ENCODE measurements at places on chromosomes 4 and X. TPM values are rescaled to one million over a fixed set of nuclear protein-coding genes. Genes with fewer than 3 reads are reported as not detected.

Gene HPSE
- 1.2 TPM for total RNA-seq

Gene LRRC66
- not detected for total RNA-seq

Gene GABRE
- total RNA-seq = not detected

Gene SPANXC
- not detected for total RNA-seq

Gene WDR17
- 6.9 TPM for total RNA-seq

Gene PPEF2
- not detected for total RNA-seq

Gene GLOD5
- not detected for total RNA-seq

GRCh38 chr4:26785312-26785711 lies 75.3 kb upstream of the STIM2 start:
- DNase-seq = no peak
- H3K36me3 ChIP-seq = no peaks in the 10 kb centered on the region
- H3K27ac ChIP-seq = peak overlapping the region; percentile 8

GRCh38 chrX:4850312-4850711 lies 1136.9 kb upstream of the PRKX start:
- H3K36me3 ChIP-seq = no peaks in the 10 kb centered on the region
- no peak overlapping the region for H3K4me3 ChIP-seq
- DNase-seq = no peak
- H3K27me3 ChIP-seq = no peaks in the 10 kb centered on the region
- H3K27ac ChIP-seq = no peak overlapping the region

DNA sequence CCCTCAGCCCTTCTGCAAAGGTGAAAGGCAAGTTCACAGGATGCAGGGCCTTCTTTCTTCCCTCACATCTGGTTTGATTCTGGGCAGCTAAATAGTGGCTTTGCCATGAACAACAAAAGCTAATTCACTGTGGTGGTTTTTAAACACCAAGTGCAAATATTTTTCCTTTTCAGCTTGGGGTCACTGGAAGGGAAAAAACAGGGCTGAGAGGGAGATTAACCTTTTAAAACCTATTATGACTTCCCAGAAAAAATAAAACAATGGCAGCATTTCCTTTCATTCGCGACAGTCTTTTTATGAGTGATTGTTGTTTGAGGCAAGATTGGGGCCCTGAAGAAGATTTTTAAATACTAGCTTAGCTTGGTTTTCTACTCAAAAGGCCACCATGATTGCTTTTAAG lies 103.7 kb upstream of the SCML1 start:
- no peaks in the 10 kb centered on the region for H3K27me3 ChIP-seq
- DNase-seq = no peak
- no peak overlapping the region for H3K27ac ChIP-seq
- H3K36me3 ChIP-seq = no peaks in the 10 kb centered on the region

- no peak overlapping the region for H3K4me3 ChIP-seq
- no peaks in the 10 kb centered on the region for H3K27me3 ChIP-seq
- no peak overlapping the region for H3K27ac ChIP-seq
- no peak for DNase-seq
- H3K36me3 ChIP-seq = no peaks in the 10 kb centered on the region
These were observed 240.8 kb upstream of the DDX53 start for GRCh38 chrX:22758807-22759481.

- no peaks in the 10 kb centered on the region for H3K36me3 ChIP-seq
- H3K4me3 ChIP-seq = no peak overlapping the region
- no peak for DNase-seq
- H3K27ac ChIP-seq = no peak overlapping the region
- H3K27me3 ChIP-seq = no peaks in the 10 kb centered on the region
These were observed 41.8 kb downstream of the SULT1E1 start for GRCh38 chr4:69818060-69818639.

DNA sequence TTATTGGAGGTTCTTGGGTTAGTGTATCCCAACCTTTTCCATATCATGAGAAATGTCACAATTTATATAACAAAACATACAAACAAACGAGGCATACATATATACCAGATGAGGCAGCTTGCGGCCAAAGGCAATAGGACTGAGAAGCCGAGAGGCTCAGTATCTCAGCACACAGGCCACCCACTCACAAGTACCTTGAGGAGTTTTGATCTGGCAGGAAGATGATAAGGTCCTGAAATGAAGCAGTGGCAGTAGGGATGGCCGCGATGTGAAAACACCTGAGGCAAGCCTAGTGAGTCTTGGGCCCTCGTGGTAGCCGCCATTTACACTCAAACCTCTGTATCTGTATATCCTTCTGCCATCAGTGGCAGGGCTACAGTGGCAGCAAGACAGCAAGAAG lies 55.3 kb upstream of the PRPS1 start:
- H3K4me1 ChIP-seq = no peaks in the 10 kb centered on the region
- H3K27me3 ChIP-seq = no peaks in the 10 kb centered on the region
- H3K4me3 ChIP-seq = no peak overlapping the region
- no peak for DNase-seq
- H3K27ac ChIP-seq = no peak overlapping the region
- H3K36me3 ChIP-seq = no peaks in the 10 kb centered on the region

GRCh38 chr4:46645126-46645525 lies 255.2 kb upstream of the GABRA2 start:
- DNase-seq = no peak
- peaks cover 12% of the 10 kb centered on the region for H3K27me3 ChIP-seq
- H3K36me3 ChIP-seq = no peaks in the 10 kb centered on the region
- H3K4me3 ChIP-seq = no peak overlapping the region
- no peaks in the 10 kb centered on the region for H3K4me1 ChIP-seq

GRCh38 chr4:85815796-85816459 lies 341.0 kb downstream of the ARHGAP24 start:
- no peaks in the 10 kb centered on the region for H3K4me1 ChIP-seq
- no peaks in the 10 kb centered on the region for H3K36me3 ChIP-seq
- no peak overlapping the region for H3K4me3 ChIP-seq
- DNase-seq = no peak
- H3K27ac ChIP-seq = no peak overlapping the region
- no peaks in the 10 kb centered on the region for H3K27me3 ChIP-seq

GRCh38 chrX:134971926-134972325 lies 18.9 kb upstream of the SMIM10 start:
- H3K4me3 ChIP-seq = no peak overlapping the region
- DNase-seq = no peak
- no peak overlapping the region for H3K27ac ChIP-seq

GRCh38 chr4:57553728-57554127 lies 443.5 kb upstream of the IGFBP7 start:
- H3K36me3 ChIP-seq = no peaks in the 10 kb centered on the region
- no peak overlapping the region for H3K27ac ChIP-seq
- H3K27me3 ChIP-seq = no peaks in the 10 kb centered on the region
- DNase-seq = no peak

DNA sequence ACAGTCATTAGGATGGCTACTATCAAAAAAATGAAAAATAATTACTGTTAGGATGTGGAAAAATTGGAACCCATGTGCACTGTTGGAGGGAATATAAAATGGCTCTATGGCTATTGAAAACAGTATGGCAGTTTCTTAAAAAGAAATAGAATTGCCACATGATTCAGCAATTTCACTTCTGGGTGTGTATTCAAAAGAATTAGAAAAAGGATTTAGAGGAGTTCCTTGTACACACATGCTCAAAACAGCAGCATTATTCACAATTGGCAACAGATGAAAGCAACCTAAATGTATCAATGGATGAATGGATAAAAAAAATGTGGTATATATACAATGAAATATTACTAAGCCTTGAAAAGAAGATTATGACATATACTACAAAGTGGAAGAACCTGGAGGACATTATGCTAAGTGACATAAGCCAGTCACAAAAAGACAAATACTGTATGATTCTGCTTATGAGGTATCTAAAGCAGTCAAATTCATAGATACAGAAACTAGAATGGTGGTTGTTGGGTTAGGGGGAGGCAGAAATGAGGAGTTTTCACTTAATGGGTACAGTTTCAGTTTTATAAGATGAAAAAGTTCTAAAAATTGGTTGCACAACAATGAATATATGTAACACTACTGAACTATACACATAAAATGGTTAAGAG lies 123.2 kb downstream of the ELOVL6 start:
- no peak for DNase-seq
- peaks cover 34% of the 10 kb centered on the region for H3K4me1 ChIP-seq
- no peak overlapping the region for H3K27ac ChIP-seq
- H3K36me3 ChIP-seq = no peaks in the 10 kb centered on the region

- no peaks in the 10 kb centered on the region for H3K36me3 ChIP-seq
- DNase-seq = no peak
- H3K4me3 ChIP-seq = no peak overlapping the region
These were observed 7.3 kb upstream of the AR start for GRCh38 chrX:67536564-67536963.

DNA sequence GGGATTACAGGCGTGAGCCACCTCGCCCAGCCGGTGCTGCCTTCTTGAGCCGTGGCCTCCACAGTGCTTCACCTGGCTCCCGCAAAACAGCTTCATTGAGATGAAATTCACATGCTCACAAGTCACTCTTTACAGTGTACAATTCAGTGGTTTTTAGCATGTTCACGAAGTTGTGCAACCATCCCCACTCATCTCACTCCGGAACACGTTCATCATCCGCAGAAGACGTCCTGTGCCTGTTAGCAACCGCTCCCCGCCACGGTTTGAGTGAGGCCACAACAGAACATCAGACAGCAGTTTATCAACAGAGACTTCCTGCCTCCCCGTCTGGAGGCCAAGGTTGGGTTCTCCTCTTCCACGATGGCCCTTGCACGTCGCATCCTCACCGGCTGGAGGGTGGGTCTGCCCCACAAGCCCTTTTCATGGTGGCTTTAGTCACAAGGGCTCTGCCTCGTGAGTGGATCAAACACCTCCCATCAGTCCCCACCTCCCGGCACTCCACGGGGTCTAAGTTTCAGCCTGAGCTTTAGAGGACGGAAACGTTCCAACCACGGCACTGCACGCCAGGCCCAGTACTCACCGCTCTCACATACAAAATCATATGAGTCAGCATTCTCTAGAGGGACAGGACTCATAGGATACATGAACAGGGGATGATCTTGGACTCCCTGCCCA lies 29.6 kb upstream of the SPON2 start:
- no peak overlapping the region for H3K27ac ChIP-seq
- no peaks in the 10 kb centered on the region for H3K27me3 ChIP-seq
- H3K4me1 ChIP-seq = no peaks in the 10 kb centered on the region
- DNase-seq = no peak

DNA sequence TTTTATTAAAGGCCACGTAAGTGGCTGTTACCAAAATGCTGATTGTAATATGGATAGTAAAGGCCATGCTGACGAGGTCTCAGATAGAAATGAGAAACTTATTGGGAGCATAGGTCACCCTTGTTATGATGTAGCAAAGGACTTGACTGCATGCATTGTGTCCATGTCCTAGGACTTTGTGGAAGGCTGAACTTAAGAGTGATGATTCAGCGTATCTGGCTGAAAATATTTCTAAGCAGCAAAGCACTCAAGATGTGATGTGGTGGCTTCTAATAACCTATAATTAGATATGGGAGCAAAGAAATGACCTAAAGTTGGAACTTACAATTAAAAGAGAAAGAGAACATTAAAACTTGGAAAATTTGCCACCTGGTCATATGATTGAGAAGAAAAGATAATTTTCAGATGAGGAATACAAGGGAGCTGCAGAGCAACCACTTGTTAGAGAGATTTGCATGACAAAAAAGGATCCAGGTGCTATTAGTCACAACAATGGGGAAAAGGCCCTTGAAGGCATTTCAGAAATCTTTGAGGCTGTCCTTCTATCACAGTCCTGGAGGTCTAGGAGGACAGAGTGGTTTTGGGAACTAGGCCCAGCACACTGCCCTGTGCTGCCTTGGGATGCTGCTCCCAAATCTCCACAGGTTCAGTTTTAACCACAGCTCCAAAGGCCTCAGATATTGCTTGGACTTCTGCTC lies 793.7 kb upstream of the LCORL start:
- no peaks in the 10 kb centered on the region for H3K27me3 ChIP-seq
- no peak overlapping the region for H3K27ac ChIP-seq
- no peak overlapping the region for H3K4me3 ChIP-seq
- H3K4me1 ChIP-seq = no peaks in the 10 kb centered on the region

GRCh38 chr4:126592088-126592487 lies 1040.7 kb upstream of the INTU start:
- H3K27me3 ChIP-seq = no peaks in the 10 kb centered on the region
- H3K36me3 ChIP-seq = no peaks in the 10 kb centered on the region
- H3K4me1 ChIP-seq = no peaks in the 10 kb centered on the region
- H3K27ac ChIP-seq = no peak overlapping the region

DNA sequence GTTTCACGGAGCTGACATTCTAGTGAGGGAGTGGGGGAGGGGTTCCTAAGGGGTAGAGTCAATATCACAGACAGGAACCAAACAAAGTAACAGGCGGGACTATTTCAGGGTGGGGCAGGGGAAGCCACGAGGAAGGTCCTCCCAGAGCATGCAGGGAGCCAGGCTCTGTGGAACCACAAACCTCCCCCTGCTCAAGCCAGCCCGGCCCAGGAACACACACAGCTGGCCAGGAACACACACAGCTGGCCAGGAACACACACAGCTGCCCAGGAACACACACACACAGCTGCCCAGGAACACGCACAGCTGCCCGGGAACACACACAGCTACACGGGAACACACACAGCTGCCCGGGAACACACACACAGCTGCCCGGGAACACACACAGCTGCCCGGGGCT lies 24.8 kb downstream of the EVC2 start:
- no peak overlapping the region for H3K27ac ChIP-seq
- H3K4me3 ChIP-seq = no peak overlapping the region
- DNase-seq = no peak
- H3K4me1 ChIP-seq = no peaks in the 10 kb centered on the region

DNA sequence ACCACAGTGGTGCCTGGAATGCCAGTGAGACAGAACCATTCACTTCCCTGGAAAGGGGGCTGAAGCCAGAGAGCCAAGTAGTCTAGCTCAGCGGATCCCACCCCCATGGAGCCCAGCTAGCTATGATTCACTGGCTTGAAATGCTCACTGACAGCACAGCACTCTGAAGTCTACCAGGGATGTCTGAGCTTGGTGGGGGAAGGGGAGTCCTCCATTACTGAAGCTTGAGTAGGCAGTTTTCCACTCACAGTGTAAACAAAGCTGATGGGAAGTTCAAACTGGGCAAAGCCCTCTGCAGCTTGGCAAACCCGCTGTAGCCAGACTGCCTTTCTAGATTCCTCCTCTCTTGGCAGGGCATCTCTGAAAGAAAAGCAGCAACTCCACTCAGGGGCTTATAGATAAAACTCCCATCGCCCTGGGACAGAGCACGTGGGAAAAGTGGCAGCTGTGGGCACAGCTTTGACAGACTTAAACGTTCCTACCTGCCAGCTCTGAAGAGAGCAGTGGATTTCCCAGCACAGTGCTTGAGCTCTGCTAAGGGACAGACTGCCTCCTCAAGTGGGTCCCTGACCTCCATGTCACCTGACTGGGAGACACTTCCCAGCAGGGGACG lies 32.0 kb downstream of the NAP1L2 start:
- H3K27ac ChIP-seq = no peak overlapping the region
- H3K4me1 ChIP-seq = no peaks in the 10 kb centered on the region
- H3K4me3 ChIP-seq = no peak overlapping the region
- no peaks in the 10 kb centered on the region for H3K36me3 ChIP-seq

All from A673 (cell line).